ENCODE measurements at places on chromosomes 3 and 15.

DNA sequence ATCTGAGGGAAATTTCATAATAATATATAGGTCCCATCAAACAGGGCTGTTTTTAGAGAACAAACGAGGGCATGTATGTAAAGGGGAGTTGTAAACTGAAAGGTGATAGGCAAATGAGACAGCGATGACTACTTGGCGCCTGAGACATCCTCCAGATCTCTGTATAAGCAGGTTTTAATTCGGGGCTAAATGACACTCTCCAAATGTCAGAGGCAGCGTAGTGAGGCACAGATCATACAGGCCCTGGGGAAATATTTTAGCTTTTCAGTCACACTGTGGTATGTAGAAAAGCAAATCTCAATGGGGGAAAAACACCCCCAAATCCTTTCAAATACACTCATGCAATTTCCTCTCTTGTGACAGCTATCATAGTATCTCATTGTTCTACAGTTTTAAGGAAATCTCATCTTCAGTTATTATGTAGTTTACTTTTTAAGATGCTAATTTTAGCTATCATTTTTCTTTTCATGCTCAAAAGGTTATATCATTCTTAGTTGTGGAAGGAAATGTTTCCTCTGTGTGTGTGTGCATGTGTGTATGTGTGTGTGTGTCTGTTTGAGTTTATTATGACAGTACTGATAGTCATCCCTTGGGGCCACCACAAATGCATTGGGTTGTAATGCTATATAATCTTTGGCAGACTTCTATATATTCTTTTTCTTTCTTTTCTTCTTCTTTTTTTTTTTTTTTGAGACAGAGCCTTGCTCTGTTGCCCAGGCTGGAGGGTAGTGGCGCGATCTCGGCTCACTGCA, 1.1 kb downstream of the TPRG1 start:
- no peak for DNase-seq

DNA sequence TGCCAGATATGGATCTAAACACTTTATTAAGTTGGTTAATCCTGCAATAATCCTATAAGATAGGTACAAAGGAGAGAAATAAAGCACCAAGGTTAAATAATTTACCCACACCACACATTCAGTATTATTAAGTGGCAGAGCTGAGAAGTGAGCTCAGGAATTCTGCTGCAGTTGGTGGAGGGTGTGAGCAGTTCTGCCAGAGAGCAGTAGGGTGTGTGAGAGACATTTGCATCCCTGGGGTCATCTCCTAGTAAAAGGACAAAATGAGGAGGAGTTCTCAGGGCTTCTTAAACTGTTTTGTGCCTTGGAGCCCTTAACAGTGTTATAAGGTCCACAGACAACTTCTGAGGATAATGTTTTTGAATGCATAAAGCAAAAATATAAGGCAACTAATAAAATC, 484.5 kb downstream of the TAFA4 start:
- DNase-seq, result no peak

- DNase-seq, result no peak
Observed at GRCh38 chr3:63580151-63580550, 72.3 kb upstream of the SNTN start.

DNA sequence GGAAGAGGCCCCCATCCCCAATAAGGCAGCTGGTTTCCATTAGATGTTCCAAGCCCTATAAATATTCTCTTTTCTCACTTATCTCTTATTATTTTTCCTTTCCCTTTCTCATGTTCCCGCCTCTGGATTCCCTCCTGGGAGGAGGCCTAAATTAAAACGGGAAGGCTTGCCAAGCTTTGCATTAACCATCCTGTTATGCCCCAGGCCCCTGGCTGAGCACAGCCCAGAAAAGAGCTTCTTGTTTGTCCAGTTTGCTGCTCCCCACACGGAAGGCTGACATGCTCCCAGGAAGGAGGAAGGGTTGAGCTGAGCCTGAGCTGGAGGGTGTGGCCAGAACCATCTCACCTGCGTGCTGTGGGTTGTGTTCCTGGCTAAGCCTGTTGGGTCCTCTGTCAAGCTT, 63.1 kb upstream of the BOC start:
- no peak for DNase-seq

DNA sequence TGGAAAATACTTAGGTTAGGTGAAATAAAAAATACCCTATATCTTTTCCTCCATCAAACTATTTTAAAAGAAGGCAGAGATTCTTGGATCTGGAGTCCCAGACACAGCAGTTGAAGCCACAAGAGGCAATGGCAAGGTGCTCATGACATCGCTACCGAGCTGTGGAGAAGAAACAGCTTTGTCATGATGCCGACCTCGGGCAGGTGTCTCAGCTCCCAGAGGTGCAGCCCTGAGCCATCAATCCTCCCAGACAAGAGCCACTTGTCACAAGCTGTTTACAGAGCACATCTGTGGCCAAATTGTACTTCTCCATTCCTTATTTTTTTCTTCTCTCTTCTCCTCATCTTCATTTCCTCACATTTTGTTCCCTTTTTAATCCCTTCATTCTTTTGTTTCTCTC, 50.8 kb downstream of the GPR176 start:
- no peak for DNase-seq

- DNase-seq, result no peak
Observed at GRCh38 chr3:152430223-152431002, 161.7 kb downstream of the MBNL1 start.

GRCh38 chr3:123559040-123559861, 25.6 kb downstream of the HACD2 start:
- DNase-seq, result peak; percentile 33

DNA sequence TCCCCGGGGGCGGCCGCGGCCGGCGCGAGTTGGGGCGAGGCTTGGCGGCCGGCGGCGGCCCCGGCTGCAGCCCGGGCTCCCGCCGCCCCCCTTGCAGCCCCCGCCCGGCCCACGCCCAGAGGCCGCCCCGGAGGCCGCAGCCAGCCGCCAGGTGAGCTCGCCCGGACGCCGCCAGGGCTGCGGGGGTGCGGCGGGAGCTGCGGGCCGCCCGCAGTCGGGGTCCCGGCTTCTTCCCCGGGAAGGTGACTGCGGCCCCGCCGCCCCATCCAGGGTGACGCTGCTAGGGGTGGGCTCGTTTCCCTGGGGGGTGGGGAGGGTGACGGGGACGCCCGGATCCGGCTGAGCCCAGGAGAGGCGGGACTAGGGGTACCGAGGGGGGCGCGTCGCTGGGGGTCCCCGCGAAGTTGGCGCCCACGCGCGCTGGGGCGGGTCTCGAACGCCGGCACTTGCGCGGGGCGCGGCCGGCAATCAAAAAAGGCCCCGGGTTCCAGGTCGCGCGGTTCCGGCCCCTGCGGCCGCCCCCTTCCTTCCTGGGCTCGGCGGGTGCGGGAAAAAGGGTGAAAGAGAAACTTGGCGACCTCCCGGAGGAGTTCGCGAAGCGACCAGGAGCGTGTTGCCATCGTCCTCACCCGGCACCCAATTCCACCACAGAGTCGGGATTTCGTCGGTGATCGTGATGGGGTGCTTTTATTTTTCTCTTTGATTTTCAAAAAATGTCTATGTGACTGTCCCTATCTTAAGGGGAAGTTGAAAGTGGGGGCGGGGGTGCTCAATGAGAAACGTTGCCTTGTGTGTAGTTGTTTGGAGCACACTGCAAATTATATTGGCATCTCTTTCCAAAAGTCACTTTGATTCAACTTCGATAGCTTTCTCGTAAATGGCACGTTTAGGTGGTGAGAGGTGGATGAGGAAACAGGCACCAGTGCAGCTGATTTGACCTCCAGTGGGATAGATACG, 619 bp downstream of the ATXN7 start:
- no peak for DNase-seq

DNA sequence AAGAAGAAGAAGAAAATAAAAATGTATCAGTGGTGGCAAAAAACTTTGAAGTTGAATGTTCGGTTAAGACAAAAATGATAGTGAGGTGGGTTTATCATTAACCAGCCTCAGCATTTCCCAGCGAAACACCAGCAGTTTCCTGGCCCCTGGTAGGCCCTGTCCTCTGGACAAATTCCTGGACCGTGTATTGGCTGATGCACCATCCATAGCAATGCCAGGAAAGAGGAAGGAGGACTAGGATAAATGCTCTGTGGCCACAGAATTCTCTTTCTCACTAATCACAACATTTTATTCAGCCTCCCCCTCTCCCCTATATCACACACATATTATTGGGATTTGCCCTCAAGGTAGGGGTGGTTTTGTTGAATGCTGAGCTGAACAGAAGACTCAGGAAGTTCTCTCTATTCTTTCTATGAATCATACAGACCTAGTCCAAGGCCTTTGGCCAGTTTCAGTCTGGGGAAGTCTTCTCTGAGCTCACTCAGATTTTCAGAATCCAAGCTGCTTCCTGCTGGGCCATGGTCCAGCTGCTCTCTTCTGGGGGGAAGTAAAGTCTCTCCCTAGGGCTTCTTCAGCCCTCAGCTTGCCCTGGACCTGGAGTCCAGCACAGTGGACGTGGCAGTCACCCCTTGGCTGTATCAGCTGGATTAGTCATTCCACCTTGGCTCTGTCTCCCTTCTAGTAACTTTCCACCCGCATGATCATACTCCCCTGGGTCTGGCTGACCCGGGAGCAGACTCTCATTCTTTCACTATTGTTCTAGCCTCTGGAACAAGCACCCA, 27.6 kb downstream of the SLC28A1 start:
- peak; percentile 95 for DNase-seq

- DNase-seq, result no peak
Observed at GRCh38 chr3:176873261-176873660, 324.0 kb downstream of the TBL1XR1 start.

DNA sequence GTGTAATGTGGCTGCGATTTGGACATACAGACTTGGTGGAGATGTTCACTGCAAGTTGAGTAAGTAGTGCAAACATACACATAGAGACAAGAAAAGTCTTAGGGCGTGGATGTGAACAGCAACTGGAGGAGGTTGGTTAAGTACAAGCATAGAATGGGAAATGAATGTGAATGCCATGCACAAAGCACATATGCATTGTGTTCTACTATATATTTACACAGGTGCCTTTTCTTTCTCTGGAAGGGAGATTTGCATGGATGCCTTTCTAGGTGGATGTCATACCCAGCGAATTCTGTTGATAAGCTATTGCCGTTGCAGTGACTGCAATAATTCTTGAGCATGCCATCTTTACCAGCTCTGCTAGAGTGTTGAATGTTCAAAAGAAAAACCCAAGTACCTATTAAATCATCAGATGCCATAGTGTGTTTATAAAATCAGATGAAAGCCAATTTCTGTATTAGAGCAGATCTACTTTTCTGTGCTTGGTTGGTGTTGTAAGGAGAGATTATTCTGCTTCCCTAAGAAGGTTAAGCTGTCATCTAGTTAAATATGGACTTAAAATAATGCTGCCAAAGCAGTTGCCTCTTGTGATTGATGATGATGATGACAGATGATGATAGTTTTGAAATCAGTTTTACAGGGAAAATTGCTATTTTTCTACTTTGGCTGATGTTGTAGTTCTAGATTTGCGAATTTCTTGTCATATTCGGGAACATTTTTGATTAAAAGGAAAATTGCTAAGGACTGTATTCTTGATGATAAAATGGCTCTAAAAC, 148.4 kb downstream of the CNTN4 start:
- no peak for DNase-seq

GRCh38 chr15:31078471-31078870, 23.1 kb downstream of the TRPM1 start:
- DNase-seq, result no peak

DNA sequence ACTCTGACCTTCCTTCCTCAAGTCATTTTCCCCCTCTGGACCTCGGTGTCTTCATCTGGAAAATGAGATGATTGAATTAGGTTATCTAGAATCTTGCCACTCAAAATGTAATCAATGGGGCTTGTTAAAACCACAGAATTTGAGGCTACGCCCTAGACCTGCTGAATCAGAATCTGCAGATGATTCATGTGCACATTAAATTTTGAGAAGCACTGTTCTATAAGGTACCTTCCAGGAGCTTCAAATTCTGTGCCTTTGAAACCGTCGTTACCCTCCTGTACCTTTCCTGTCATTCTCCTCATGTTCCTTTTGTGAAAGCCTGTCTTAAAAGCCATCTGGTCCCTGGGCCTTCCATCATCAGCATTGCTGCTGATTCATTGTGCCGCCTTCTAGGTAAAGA, 172.4 kb upstream of the TOPAZ1 start:
- DNase-seq, result no peak

DNA sequence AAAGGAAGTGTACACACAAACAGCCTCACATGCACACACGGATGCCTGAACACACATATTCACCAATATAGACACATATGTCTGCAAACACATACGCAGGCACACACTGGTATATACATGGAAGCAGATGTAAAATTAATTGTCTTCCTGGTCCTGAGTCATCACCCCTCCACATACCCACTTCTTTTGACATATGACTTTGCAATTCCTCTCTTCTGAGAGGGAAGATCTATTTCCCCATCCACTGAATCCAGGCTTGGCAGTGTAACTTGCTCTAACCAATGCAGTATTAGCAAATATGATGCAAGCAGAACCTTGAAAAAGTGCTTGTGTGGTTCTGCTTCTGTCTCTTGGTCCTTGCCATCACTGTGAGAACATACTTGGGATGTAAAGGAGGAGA, 76.8 kb upstream of the HRH1 start:
- DNase-seq, result no peak

DNA sequence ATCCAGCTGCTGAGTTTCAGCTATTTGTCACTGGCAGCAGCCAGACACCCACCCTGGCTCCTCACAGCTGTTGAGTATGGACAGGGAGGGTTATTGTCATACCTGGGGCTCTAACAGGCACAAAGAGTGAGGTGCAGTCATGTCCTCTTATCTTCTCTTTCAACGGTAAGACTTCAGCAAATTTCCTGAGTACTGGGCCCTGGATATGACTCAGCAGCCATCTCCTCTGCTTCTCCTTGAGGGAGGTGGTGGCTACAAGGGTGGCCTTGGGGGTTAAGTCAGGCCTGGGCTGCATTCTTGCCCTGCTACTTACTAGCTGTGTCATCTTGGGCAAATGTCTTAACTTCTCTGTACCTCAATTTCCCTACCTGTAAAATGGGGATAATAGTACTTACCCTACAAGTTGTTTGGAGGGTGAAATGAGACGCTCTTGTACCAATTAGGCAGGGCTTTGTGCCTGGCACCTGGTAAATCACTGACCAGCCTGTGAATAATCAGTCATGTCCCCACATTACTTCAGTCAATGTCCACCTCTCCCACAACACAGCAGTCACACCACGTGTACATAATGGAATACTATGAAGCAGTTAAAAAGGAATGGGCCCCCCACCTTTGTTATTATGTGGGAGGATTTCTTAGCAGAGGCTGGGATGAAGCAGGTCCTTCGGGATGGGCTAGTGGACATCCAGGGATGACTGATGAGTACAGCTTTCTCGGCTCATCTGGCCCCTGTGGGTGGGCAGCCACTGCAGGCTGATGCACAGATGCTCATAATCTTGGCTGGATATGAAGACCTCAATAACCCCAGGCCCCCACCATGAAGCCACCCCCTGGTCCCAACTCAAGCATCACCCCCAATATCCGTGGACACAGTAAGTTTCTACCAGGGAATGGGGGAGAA, 528.8 kb downstream of the SHQ1 start:
- no peak for DNase-seq
